ENCODE measurements at places on chromosomes 2 and 18.

GRCh38 chr2:43491065-43491639 lies 104.7 kb downstream of the THADA start:
- no peak overlapping the region for H3K4me3 ChIP-seq
- H3K27ac ChIP-seq = no peak overlapping the region
- no peaks in the 10 kb centered on the region for H3K4me1 ChIP-seq
- DNase-seq = no peak

- H3K4me3 ChIP-seq = peak overlapping the region; percentile 95
- H3K27me3 ChIP-seq = peaks cover 44% of the 10 kb centered on the region
- peaks cover 12% of the 10 kb centered on the region for H3K36me3 ChIP-seq
- DNase-seq = no peak
These were observed 1.1 kb upstream of the CFLAR start for GRCh38 chr2:201114846-201115245.

DNA sequence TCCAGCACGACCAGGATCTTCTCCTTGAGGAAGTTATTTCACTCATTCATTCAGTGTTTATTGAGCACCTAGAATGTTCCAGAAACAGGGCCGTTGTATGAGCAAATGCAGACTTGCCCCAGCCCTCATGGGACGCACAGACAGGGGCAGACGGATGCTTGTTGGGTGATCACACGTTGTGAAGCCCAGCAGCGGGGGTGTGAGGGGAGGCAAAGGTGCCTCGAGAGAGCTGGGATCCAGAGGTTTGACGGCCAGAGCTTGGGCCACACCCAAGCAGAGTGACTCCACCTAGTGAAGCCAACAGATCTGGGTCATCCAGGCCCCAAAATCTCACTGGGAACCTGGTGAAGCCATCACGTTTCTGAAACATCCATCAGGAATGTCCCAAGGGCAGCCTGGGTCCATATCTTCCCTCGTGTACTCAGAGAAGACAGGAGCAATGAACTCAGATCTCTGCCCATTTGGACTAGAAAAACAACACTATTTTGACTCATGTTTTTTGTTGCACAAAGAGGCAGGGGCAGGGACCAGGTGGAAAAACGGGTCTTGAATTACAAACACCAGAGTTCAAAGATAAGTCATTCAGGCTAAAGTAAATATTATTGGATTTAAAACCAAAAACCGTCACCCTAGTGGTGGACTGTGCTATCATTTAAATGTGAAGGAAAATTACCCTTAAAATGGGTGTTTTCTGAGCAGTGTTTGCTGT lies 54.9 kb upstream of the RBM44 start:
- peak overlapping the region; percentile 81 for H3K27ac ChIP-seq
- no peak for DNase-seq
- H3K4me3 ChIP-seq = no peak overlapping the region
- peaks cover 8% of the 10 kb centered on the region for H3K36me3 ChIP-seq

DNA sequence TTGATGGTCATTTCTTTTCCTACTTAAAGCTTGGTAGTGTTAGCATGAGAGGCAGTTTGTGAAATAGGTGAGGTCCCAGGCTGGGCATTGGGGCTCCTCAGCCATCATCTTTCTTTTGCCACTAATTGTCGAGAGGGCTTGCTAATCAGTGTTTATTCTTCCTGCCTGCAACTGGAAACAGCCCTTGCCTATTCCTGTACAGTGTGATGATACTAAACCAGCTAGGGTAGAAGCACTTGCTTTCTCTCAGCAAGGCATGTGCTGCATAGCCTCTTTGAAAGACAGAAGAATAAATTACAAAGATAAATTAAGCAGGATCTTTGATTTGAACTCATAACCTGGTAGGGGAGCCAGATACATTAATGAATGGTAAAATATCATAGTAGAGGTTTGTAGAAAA lies 16.6 kb upstream of the GPBAR1 start:
- H3K4me1 ChIP-seq = peaks cover 49% of the 10 kb centered on the region
- H3K27ac ChIP-seq = peak overlapping the region; percentile 10
- no peaks in the 10 kb centered on the region for H3K27me3 ChIP-seq
- DNase-seq = no peak

- no peaks in the 10 kb centered on the region for H3K4me1 ChIP-seq
- H3K27me3 ChIP-seq = peaks cover 12% of the 10 kb centered on the region
- no peak overlapping the region for H3K27ac ChIP-seq
- no peak overlapping the region for H3K4me3 ChIP-seq
- peaks cover 7% of the 10 kb centered on the region for H3K36me3 ChIP-seq
These were observed 97.4 kb upstream of the UGP2 start for GRCh38 chr2:63743982-63744966.

GRCh38 chr2:190695739-190696138 lies 46.9 kb downstream of the NAB1 start:
- peaks cover 9% of the 10 kb centered on the region for H3K36me3 ChIP-seq
- H3K27me3 ChIP-seq = peaks cover 1% of the 10 kb centered on the region

GRCh38 chr2:65294701-65295100 lies 67.1 kb downstream of the ACTR2 start:
- no peaks in the 10 kb centered on the region for H3K36me3 ChIP-seq
- H3K4me1 ChIP-seq = peaks cover 25% of the 10 kb centered on the region
- H3K27ac ChIP-seq = no peak overlapping the region
- no peak for DNase-seq
